Colonic mucosa (tissue), 4 donors: ENCODE measurements at places on chromosomes 3 and 15. TPM values are rescaled to one million over a fixed set of nuclear protein-coding genes. Genes with fewer than 3 reads are reported as not detected.

- DNase-seq: no peak
- no peaks in the 10 kb centered on the region for H3K27me3 ChIP-seq
- peak overlapping the region; percentile 72 for H3K4me3 ChIP-seq
- peaks cover 17% of the 10 kb centered on the region for H3K4me1 ChIP-seq
- peak overlapping the region; percentile 94 for H3K27ac ChIP-seq
Measured at GRCh38 chr15:74937272-74937589, 642 bp downstream of the COX5A start.

DNA sequence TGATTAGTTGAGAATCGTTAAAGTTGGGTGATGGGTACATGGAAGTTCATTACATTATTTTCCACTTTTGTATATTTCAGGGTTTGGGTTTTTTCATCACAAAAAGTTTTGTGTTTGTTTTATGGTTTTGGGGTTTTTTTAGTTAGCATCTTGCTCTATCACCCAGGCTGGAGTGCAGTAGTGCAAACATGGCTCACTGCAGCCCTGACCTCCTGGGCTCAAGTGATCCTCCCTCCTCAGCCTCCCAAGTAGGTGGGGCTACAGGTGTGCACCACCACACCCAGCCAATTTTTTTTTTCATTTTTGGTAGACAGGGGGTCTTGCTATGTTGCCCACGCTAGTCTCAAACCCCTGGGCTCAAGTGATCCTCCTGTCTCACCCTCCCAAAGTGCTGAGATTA lies 100.1 kb upstream of the CHD2 start:
- H3K4me3 ChIP-seq: no peak overlapping the region
- no peaks in the 10 kb centered on the region for H3K27me3 ChIP-seq
- H3K36me3 ChIP-seq: no peaks in the 10 kb centered on the region
- peaks cover 8% of the 10 kb centered on the region for H3K4me1 ChIP-seq

DNA sequence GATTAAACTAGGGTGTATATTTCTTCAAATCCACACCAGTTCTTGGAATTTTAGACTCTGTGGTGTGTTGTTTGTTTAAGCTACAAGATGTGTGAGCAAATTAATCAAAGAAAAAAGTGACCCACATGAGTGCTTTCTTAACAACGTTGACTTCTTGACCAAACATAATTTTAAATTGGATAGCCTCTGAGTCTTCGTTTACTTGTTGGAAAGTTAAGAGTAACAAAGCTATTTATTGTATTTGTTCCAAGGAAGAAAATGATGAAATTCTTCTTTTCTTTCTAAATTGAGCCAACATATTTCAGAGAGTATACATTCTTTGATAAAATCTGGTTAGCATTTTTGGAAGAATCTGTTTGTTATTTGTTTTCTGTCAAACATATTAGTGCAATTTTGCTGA lies 99.9 kb upstream of the IGSF10 start:
- DNase-seq: no peak
- no peaks in the 10 kb centered on the region for H3K36me3 ChIP-seq
- no peaks in the 10 kb centered on the region for H3K4me1 ChIP-seq
- H3K4me3 ChIP-seq: no peak overlapping the region
- H3K27ac ChIP-seq: no peak overlapping the region
- H3K27me3 ChIP-seq: no peaks in the 10 kb centered on the region

The ABHD5 gene
- total RNA-seq: 24.0 TPM

DNA sequence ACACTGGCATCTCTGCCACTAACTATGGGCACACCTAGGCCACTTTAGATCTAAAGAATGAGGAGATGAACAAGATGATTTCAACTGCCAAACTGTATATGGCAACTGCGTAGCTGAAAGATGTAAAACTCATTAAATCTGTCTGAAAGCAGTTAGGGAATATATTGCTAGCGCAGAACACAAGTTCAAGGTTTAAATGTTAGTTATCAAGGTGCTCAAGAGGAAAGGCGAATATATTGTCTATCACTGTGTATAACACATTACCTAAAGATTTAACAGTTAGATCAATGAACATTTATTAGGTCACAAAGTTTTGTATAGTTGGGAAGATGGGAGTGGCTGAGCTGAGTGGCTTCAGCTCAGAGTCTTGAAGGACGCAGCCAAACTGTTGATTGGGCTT lies 33.9 kb upstream of the PSMD6 start:
- H3K4me1 ChIP-seq: no peaks in the 10 kb centered on the region
- H3K27ac ChIP-seq: no peak overlapping the region
- H3K4me3 ChIP-seq: no peak overlapping the region
- no peaks in the 10 kb centered on the region for H3K36me3 ChIP-seq

The CCDC9B gene
- total RNA-seq: 28.7 TPM

The GORASP1 gene
- 84.2 TPM for total RNA-seq

The NRROS gene
- total RNA-seq: 2.1 TPM

DNA sequence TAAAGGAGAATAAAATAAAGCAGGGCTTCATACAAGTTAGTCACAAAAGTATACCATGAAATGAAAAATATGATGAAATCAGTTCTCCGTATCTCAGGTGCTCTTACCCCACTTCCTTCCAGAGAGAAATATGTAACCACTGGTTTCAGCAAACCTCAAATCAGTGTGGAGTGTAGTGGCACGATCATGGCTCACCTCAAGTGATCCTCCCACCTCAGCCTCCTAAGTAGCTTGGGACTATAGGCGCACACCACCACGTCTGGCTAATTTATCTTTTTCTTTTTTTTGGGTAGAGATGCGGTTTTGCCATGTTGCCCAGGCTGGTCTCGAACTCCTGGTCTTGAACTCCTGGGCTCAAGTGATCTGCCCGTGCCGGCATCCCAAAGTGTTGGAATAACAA lies 24.2 kb downstream of the DENND4A start:
- DNase-seq: no peak
- peaks cover 5% of the 10 kb centered on the region for H3K4me1 ChIP-seq
- no peak overlapping the region for H3K4me3 ChIP-seq
- no peak overlapping the region for H3K27ac ChIP-seq

DNA sequence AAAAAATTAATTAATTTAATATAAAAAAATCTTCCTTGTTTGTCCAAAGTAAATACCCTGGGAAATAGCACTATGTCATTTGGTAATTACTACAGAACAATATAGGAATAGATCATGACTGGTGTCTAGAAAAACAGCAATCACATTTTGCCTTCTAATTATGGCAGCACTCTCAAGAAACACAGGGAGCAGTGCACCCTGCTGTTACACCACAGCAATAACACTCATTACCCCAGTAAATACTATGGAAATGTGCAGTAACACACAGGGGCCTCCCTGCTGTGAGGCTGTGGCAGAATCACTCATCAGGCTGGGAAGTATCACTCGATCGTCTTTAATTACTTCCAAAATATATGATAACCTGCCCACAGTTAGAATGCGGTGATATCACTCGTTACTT lies 646.0 kb downstream of the TUSC7 start:
- H3K4me1 ChIP-seq: no peaks in the 10 kb centered on the region
- DNase-seq: peak; percentile 20
- no peak overlapping the region for H3K27ac ChIP-seq

GRCh38 chr3:35408882-35409281 lies 230.4 kb upstream of the ARPP21 start:
- H3K36me3 ChIP-seq: no peaks in the 10 kb centered on the region
- no peak overlapping the region for H3K27ac ChIP-seq
- DNase-seq: no peak
- H3K27me3 ChIP-seq: no peaks in the 10 kb centered on the region

The SERPINI2 gene
- not detected for total RNA-seq

DNA sequence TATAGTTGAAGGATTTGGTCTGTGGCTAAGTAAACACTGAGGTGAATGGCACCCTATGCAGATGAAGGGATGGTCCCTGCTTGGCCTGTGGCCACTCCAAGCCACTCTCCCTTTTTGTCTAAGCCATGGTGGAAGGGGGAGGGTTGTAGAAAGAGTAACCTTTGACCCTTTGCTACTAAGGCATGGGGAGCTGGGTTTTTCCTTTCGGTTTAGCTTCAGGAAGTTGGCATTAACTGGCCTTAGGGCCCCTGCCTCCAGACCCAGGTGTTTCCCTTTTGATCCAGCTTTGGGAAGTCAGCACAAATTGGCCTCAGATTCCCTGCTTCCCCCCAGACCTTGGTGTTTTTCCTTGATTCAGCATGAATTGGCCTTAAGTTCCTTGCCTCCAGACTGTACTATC lies 49.5 kb downstream of the EFCAB12 start:
- DNase-seq: no peak
- no peaks in the 10 kb centered on the region for H3K27me3 ChIP-seq

- no peak overlapping the region for H3K27ac ChIP-seq
- no peak for DNase-seq
Measured at GRCh38 chr3:24290596-24290995, 204.1 kb downstream of the THRB start.

DNA sequence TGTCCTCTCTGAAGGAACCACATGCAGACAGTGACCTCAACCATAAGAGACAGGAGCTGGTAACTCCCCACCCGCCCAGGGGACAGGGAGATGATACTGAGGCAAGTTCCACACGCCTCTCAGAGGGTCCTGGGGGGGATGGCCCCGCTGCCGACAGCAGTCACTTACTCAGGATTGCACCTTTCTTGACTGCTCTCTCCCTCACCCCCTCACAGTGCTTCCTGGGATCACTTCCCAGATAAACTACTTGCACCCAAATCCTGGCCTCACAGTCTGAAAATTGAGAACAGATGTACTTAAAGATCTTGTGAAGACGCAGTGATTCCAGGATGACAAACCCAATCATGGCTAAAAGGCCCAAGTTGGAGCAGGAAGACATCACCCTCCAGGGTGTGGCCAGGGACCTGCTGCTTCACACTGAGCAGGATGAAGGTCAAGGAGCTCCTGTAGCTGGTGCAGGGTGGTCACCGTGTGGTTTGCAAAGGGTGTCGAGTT lies 207.6 kb downstream of the ADAMTS17 start:
- DNase-seq: no peak
- no peak overlapping the region for H3K27ac ChIP-seq
- no peaks in the 10 kb centered on the region for H3K27me3 ChIP-seq
- H3K4me1 ChIP-seq: no peaks in the 10 kb centered on the region
- H3K36me3 ChIP-seq: no peaks in the 10 kb centered on the region
- H3K4me3 ChIP-seq: no peak overlapping the region

The PSTPIP1 gene
- total RNA-seq: 4.2 TPM

The WDR72 gene
- 0.42 TPM for total RNA-seq

- no peaks in the 10 kb centered on the region for H3K4me1 ChIP-seq
- no peaks in the 10 kb centered on the region for H3K27me3 ChIP-seq
- H3K4me3 ChIP-seq: no peak overlapping the region
- H3K36me3 ChIP-seq: no peaks in the 10 kb centered on the region
- no peak overlapping the region for H3K27ac ChIP-seq
Measured at GRCh38 chr3:143820466-143821221, 27.6 kb downstream of the SLC9A9 start.

- no peaks in the 10 kb centered on the region for H3K4me1 ChIP-seq
- no peak overlapping the region for H3K27ac ChIP-seq
Measured at GRCh38 chr3:59084583-59084982, 34.8 kb upstream of the CFAP20DC start.

- no peaks in the 10 kb centered on the region for H3K36me3 ChIP-seq
- H3K4me1 ChIP-seq: no peaks in the 10 kb centered on the region
- no peak for DNase-seq
- no peak overlapping the region for H3K4me3 ChIP-seq
Measured at GRCh38 chr15:41565702-41566101, 6.7 kb downstream of the TYRO3 start.

- no peaks in the 10 kb centered on the region for H3K36me3 ChIP-seq
- no peak overlapping the region for H3K4me3 ChIP-seq
- no peaks in the 10 kb centered on the region for H3K27me3 ChIP-seq
- no peak for DNase-seq
Measured at GRCh38 chr3:123137001-123137400, 64.7 kb upstream of the SEC22A start.

GRCh38 chr15:51129535-51130188 lies 35.0 kb upstream of the TNFAIP8L3 start:
- peaks cover 3% of the 10 kb centered on the region for H3K4me1 ChIP-seq
- no peak overlapping the region for H3K4me3 ChIP-seq
- peak; percentile 77 for DNase-seq
- H3K27me3 ChIP-seq: no peaks in the 10 kb centered on the region
- peak overlapping the region; percentile 39 for H3K27ac ChIP-seq

GRCh38 chr3:3145831-3146230 lies 19.1 kb downstream of the TRNT1 start:
- H3K27me3 ChIP-seq: no peaks in the 10 kb centered on the region
- H3K4me3 ChIP-seq: no peak overlapping the region
- H3K27ac ChIP-seq: no peak overlapping the region

The ITIH1 gene
- 0.91 TPM for total RNA-seq

The VEPH1 gene
- 2.7 TPM for total RNA-seq

- no peak for DNase-seq
- no peaks in the 10 kb centered on the region for H3K27me3 ChIP-seq
Measured at GRCh38 chr3:58459160-58459559, 25.5 kb upstream of the PDHB start.

The SLC2A2 gene
- 0.27 TPM for total RNA-seq

GRCh38 chr3:99699841-99700240 lies 61.4 kb downstream of the COL8A1 start:
- no peaks in the 10 kb centered on the region for H3K36me3 ChIP-seq
- H3K27ac ChIP-seq: no peak overlapping the region
- H3K4me1 ChIP-seq: no peaks in the 10 kb centered on the region
- H3K4me3 ChIP-seq: no peak overlapping the region
- H3K27me3 ChIP-seq: no peaks in the 10 kb centered on the region
- no peak for DNase-seq

DNA sequence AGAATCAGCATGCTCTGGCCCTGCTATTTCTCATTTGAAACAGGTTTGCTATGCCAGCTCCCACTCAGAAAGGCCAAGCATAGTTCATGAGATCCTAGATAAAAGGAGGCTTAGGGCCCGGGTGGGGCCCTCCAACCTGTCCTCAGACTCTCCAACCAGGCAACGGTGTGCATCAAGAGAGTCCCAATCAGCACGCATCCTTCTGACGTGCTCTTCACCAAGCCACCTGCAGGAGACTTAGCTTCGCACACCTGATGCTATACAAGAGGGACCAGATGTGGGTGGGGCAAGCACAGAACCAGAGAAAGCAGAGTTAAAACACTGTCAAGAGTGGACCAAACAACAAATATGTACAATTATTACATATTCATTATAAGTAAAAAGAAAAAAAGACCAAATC lies 17.3 kb downstream of the STIMATE start:
- H3K4me1 ChIP-seq: no peaks in the 10 kb centered on the region
- no peaks in the 10 kb centered on the region for H3K27me3 ChIP-seq
- H3K4me3 ChIP-seq: no peak overlapping the region
- no peak overlapping the region for H3K27ac ChIP-seq

The TM4SF18 gene
- 0.72 TPM for total RNA-seq

The PLAAT1 gene
- total RNA-seq: not detected

GRCh38 chr3:127439621-127440020 lies 150.9 kb downstream of the TPRA1 start:
- no peak overlapping the region for H3K27ac ChIP-seq
- no peaks in the 10 kb centered on the region for H3K27me3 ChIP-seq
- H3K36me3 ChIP-seq: no peaks in the 10 kb centered on the region
- H3K4me3 ChIP-seq: no peak overlapping the region
